Uterus (tissue), 4 donors: ENCODE measurements at places on chromosomes 4 and X. TPM values are rescaled to one million over a fixed set of nuclear protein-coding genes. Genes with fewer than 3 reads are reported as not detected.
A peak's percentile ranks its signal among the peaks of the same experiment; 100 is the strongest.

- no peak overlapping the region for H3K27ac ChIP-seq
- no peaks in the 10 kb centered on the region for H3K4me1 ChIP-seq
- no peak overlapping the region for H3K4me3 ChIP-seq
- no peaks in the 10 kb centered on the region for H3K36me3 ChIP-seq
- DNase-seq, result no peak
Measured at GRCh38 chr4:71356924-71357663, 18.3 kb downstream of the SLC4A4 start.

The SPATA18 gene
- total RNA-seq, result 12.2 TPM

The MAGEA11 gene
- total RNA-seq, result not detected

The OTC gene
- total RNA-seq, result 4.2 TPM

The PCSK1N gene
- total RNA-seq, result 3.4 TPM

DNA sequence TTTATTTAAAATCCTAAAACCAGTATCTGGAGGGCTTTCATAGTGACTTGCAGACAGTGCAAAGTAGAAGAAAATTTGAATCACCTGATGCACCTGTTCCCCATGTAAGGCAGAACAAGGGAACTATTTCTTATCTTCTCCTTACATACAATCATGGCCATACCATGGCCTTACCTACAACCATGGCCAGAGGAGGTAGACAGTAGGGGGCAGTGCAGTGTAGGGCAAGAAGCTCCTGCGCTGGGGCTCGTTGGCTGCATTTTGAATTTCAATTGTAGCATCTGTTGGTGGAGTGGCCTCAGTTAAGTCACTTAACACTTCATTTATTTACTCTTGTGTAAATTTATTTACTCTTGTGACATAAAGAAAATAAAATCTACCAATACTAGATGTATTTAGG, 33.0 kb downstream of the GALNTL6 start:
- no peak overlapping the region for H3K4me3 ChIP-seq
- H3K27ac ChIP-seq, result no peak overlapping the region
- no peaks in the 10 kb centered on the region for H3K36me3 ChIP-seq
- no peak for DNase-seq
- no peaks in the 10 kb centered on the region for H3K4me1 ChIP-seq

- H3K4me1 ChIP-seq, result no peaks in the 10 kb centered on the region
- H3K27ac ChIP-seq, result peak overlapping the region; percentile 62
- no peaks in the 10 kb centered on the region for H3K36me3 ChIP-seq
- no peaks in the 10 kb centered on the region for H3K27me3 ChIP-seq
Measured at GRCh38 chr4:94559351-94559806, 107.6 kb downstream of the PDLIM5 start.

DNA sequence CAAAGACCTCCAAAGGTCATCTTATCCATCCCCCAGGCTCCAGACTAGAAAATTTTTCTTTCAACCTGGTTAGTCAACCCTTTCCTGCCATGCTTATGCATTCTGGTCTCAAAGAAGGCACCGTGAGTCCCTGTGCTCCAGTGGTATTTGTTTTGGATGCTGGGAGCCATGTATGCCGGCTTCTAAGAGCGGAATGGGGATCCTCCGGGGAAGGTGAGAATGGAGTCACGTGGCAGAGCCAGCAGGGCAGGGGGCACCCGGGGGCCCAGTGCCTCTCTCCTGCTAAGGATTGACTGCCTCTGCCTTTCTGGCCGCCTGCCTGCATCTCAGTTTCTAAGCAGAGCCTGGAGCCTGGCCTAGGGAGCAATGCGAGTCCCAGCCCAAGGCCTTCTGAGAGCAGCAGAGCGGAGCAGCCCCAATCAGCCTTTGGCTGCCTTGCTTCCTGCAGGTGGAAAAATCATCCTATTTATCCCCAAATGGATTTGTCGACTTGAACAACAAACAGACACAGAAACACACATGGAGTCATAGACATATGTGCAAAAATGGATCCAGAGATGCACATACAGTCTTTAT, 141.0 kb downstream of the PJA1 start:
- no peak overlapping the region for H3K4me3 ChIP-seq
- H3K36me3 ChIP-seq, result no peaks in the 10 kb centered on the region
- no peaks in the 10 kb centered on the region for H3K27me3 ChIP-seq
- no peaks in the 10 kb centered on the region for H3K4me1 ChIP-seq
- DNase-seq, result no peak

DNA sequence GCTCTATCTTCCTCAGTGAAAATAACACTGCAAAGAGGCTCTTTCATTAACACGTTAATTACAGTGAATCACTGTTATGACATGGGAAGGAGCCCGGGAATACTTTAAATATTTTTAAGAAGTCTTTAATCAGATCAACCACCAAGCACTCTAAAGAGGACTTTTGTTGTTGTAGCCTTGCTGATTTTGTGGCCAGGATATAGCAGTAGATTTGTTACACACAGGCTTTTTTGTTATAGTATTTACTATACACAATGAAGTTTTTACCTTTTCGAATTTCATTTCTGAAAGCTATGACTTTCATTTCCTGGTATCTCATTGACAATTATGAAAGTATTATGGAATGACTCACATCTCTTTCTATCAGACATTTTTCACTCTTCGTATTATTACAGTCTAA, 20.3 kb downstream of the FGF13 start:
- H3K4me3 ChIP-seq, result no peak overlapping the region
- H3K36me3 ChIP-seq, result no peaks in the 10 kb centered on the region
- DNase-seq, result no peak

GRCh38 chrX:135632353-135632752, 81.1 kb upstream of the CT45A1 start:
- no peak overlapping the region for H3K27ac ChIP-seq
- DNase-seq, result no peak
- no peaks in the 10 kb centered on the region for H3K36me3 ChIP-seq
- no peak overlapping the region for H3K4me3 ChIP-seq
- H3K27me3 ChIP-seq, result no peaks in the 10 kb centered on the region

The HS6ST2 gene
- total RNA-seq, result 0.77 TPM

DNA sequence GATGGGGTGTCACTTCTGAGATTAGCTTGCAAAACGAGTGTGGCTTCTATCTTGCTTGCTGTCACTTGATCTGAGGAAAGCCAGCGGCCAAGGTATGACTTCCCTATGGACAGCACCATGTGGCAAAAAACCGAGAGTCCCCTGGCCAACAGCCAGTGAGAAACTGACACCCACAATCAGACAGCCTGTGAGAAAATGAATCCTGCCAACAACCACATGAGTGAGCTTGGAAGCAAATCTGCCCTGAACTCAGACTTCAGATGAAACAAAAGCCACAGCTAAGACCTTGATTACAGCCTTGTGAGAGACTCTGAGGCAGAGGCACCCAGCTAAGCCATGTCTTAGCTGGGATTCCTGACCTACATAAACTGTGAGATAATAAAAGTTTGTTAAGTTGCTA, 45.5 kb downstream of the PPP1R2C start:
- no peak overlapping the region for H3K27ac ChIP-seq
- no peak overlapping the region for H3K4me3 ChIP-seq

- no peaks in the 10 kb centered on the region for H3K36me3 ChIP-seq
- no peak overlapping the region for H3K27ac ChIP-seq
- no peaks in the 10 kb centered on the region for H3K27me3 ChIP-seq
- DNase-seq, result no peak
Measured at GRCh38 chr4:102008711-102009110, 218.2 kb downstream of the BANK1 start.

DNA sequence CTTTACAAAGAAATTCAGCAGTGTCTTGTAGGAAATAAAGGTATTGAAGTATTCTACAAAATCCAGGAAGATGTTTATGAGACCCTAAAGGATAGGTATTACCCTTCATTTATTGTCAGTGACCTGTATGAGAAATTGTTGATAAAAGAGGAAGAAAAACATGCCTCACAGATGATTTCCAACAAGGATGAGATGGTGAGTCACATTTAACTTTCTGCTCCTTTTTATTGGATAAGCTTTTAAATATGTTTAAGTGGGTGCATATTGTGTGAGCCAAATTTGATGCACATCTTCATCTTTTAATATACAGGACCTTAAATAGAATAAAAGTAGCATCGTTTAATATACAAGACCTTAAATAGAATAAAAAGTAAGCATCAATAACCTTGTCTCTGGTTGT, 72.1 kb downstream of the LRP2BP start:
- H3K4me3 ChIP-seq, result no peak overlapping the region
- DNase-seq, result no peak
- H3K36me3 ChIP-seq, result no peaks in the 10 kb centered on the region

GRCh38 chr4:121098266-121098665, 25.9 kb upstream of the NDNF start:
- no peak overlapping the region for H3K4me3 ChIP-seq
- no peaks in the 10 kb centered on the region for H3K36me3 ChIP-seq
- H3K27me3 ChIP-seq, result no peaks in the 10 kb centered on the region

DNA sequence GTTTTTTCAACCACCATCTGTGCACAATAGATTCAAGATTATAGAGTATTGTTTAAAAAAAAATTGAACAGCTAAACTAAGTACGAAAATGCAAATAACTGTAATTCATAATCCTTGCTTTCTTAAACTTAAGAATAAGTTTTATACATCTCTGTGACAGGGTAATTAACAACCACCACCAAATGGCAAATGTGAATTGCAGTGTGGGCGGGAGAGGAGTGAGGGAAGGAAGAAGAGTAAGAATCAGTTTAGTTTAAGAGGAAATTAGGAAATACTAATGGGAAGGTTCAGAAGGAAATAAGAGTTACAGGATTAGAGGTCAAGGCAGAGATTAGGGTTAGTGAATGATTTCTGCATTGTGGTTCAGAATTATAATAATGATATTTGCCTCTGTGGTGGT, 430.9 kb downstream of the SPRY1 start:
- no peaks in the 10 kb centered on the region for H3K4me1 ChIP-seq
- no peaks in the 10 kb centered on the region for H3K27me3 ChIP-seq
- H3K27ac ChIP-seq, result no peak overlapping the region
- no peak overlapping the region for H3K4me3 ChIP-seq
- no peak for DNase-seq
- H3K36me3 ChIP-seq, result no peaks in the 10 kb centered on the region

- H3K36me3 ChIP-seq, result no peaks in the 10 kb centered on the region
- no peak overlapping the region for H3K27ac ChIP-seq
- DNase-seq, result no peak
- no peaks in the 10 kb centered on the region for H3K4me1 ChIP-seq
- H3K27me3 ChIP-seq, result no peaks in the 10 kb centered on the region
- H3K4me3 ChIP-seq, result no peak overlapping the region
Measured at GRCh38 chr4:76546327-76546726, 111.3 kb downstream of the SHROOM3 start.

The SPANXN4 gene
- total RNA-seq, result not detected

- H3K27ac ChIP-seq, result no peak overlapping the region
- H3K36me3 ChIP-seq, result no peaks in the 10 kb centered on the region
- H3K4me1 ChIP-seq, result no peaks in the 10 kb centered on the region
- no peak overlapping the region for H3K4me3 ChIP-seq
Measured at GRCh38 chrX:2371026-2371711, 129.6 kb downstream of the DHRSX start.

The PSMD10 gene
- 89.9 TPM for total RNA-seq

DNA sequence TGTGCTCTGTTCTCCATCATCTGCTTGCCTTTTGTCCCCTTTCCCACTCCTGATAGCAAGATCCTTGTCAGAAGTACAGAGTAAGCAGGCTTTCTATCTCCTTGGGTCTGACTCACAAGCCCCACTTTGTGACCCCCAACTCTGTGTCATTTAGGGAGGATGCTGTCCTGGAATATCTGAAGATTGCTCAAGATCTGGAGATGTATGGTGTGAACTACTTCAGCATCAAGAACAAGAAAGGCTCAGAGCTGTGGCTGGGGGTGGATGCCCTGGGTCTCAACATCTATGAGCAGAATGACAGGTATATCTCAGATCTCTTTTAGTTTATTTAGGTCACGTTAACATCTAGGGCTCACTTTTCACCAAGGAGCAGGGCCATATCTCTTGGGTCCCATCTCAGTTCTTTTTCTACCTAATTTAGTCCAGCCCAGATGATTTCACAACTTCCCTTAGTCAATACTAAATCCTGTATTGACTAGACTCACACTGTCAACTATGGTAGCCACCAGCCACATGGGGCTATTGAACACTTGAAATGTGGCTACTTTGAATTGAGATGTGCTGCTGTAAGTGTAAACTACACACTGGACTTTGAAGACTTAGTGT, 64.3 kb downstream of the MSN start:
- H3K27me3 ChIP-seq, result no peaks in the 10 kb centered on the region
- DNase-seq, result no peak
- H3K36me3 ChIP-seq, result no peaks in the 10 kb centered on the region
- no peak overlapping the region for H3K27ac ChIP-seq
- no peaks in the 10 kb centered on the region for H3K4me1 ChIP-seq
- H3K4me3 ChIP-seq, result no peak overlapping the region

DNA sequence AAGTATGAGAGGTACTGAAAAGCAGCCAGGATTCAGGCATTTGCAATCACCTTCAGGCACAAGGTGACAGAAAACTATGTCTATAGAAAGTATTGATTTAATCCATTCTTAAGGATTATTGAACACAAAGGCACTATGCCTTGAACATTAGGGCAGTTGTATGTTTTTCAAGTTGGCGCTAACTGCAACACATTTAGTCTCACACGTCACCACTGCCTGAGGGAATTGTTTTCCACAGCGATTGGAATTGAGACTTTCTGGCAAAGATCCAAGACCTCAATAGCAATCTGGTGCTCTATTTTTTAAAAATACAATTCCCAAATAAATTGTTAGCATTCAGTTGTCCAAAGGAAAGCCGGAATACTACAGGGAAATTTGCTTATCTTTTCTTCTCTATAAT, 52.7 kb upstream of the FTHL17 start:
- no peak overlapping the region for H3K4me3 ChIP-seq
- no peaks in the 10 kb centered on the region for H3K27me3 ChIP-seq
- no peak for DNase-seq

DNA sequence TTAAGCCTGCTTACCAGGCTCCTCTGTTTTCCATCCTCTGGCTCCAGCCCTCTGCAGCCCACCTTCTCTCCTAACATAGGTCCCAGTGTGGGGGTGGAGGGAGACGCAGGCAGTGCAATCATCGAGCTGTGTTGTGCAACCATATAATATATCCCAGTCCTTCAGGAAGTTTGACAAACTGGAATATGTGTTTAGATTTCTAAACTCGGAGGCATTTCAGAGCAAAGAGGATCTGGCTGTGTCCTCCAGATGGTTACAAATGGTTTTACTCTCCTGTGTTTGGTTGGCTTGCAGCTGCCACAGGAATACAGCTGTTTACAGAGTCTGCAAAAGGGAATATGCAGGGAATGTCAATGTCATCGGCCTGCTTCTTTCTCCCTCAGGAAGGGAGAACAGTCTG, 195.3 kb upstream of the LNX1 start:
- no peak overlapping the region for H3K27ac ChIP-seq
- no peak overlapping the region for H3K4me3 ChIP-seq
- peak; percentile 27 for DNase-seq
- H3K27me3 ChIP-seq, result no peaks in the 10 kb centered on the region
- no peaks in the 10 kb centered on the region for H3K4me1 ChIP-seq
